ENCODE measurements at places on chromosomes 16 and 17.

DNA sequence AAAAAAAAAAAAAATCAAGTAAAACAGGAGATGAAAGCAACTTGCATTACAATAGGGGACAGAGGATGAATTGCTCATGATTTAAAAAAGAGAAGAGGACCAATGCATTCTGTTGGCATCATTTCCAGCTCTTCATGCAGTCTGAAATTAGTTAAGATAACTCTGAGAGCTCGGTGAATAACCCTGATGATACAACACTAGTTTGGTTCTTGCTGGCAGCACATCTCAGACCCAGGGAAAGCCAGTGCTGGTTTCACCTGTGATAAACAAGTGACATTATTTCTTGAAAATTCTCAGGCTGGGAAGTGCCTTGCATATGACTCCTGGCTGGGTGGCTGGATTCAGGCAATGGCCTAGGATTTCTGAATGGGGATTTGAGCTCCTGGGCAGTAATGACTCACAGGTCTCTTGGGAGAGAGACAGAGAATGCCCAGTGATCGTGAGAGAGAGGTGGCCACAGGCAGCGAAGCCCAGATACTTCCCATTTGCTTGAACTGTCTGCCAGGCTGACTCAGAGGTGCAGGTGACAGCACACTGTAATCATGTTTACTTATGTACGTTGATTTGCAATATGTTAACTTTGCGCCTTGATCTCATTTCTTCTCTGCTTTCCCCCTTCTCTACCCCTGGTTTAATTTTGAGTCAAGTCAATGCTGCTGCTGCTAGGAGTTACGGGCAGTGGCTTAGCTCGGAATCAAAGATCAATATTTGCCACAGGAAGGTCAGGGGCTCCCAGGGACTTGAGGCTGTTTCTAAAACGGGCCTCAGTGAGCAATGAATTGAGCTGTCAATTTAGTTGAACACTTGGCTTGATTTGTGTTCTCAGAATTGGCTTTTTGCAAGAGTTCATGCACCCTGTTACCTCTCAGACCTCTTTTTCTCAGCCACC is 27.1 kb downstream of the ARSG start:
- DNase-seq: peak; percentile 33

GRCh38 chr16:85480727-85481101 is 132.4 kb upstream of the GSE1 start:
- no peak for DNase-seq

- no peak for DNase-seq
Observed at GRCh38 chr17:4898351-4898750, 985 bp upstream of the C17orf107 start.

DNA sequence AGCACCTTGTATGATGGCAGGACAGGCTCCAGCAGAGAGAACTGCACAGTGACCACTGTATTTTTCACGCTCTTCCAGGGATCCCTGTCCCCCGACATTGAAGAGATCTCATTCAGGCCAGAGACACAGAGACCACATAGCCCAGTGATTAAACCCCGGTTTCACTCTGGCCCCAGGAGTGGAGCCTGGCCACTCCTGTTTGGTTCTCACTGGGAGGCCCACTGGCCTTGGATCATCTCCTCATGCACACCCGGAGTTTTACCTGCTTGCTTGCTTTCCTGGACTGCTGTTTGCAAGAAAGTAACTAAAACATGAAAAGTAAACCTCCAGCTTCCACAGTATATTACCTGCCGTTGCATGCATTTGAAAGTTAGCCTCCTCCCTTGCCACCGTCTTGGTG is 13.2 kb upstream of the CLEC18C start:
- DNase-seq: no peak

GRCh38 chr17:80145076-80146075 is 1.6 kb downstream of the EIF4A3 start:
- peak; percentile 23 for DNase-seq

DNA sequence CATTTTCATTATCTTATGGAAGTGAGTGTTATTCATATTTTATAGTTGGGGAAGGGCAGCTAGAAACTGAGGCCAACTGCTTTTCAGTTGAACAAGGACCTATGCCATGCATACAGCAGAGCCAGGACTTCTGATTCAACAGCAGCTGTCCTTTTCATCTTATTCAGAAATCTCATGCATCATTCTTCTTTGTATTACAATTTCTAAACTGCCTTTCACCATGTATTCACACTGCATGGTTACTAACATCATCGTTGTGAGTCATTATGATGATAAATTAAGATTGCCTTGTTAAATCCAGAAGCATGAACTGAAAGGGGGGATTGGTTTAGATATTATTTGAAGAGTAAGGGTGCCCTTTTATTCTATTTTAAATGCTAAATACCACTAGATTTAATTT is 1470.1 kb upstream of the GOT2 start:
- no peak for DNase-seq

DNA sequence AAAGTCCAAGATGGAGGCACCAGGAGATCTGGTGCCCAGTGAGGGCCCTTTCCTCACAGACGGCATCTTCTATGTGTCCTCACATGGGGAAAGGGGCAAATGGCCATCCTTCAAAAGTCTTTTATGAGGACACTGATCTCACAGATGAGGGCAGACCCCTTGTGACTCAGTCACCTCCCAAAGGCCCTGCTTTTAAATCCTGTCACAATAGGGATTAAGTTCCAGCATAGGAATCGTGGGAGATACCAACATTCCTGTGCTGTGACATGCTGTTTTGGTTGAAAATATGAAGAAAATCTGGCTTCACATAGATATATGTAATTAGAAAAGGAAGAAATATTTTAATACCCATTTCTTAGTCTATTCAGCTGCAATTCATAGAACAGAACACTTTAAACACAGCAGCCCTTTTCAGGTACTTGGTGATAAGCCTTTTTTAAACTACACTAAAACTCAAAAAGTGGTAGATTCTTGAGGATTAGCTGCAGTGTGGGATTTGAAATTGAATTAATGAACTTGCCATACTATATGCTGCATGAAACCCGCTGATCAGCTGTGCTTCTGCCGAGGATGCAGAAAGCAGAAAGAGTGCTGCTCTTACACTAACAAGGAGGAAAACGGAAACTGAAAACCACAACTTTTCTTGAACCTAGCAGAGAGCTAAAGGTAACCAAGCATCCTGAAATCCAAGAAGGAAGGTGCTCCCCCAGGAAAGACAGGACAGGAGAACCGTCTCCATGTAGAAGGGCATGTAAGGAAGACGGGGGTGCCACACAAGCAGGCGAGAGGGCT is 32.7 kb downstream of the VPS53 start:
- DNase-seq: peak; percentile 91

DNA sequence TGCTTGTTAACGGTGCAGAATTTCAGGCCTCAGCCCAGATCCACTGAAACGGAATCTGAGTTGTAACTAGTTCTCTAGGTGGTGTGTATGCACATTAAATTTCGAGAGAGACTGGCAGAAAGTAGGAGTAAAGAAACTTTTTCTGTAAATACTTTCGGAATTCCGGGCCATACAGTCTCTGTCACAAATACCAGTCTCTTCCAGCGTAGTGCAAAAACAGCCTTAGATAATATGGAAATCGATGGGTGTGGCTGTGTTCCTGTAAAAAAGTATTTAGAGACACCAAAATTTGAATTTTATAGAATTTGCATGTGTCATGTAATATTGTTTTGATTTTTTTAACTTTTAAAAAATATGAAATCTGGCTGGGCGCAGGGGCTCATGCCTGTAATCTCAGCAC is 109.7 kb downstream of the ABCC1 start:
- DNase-seq: no peak
